Skin of body (tissue), 3 donors: ENCODE measurements at places on chromosomes 7 and 10.

DNA sequence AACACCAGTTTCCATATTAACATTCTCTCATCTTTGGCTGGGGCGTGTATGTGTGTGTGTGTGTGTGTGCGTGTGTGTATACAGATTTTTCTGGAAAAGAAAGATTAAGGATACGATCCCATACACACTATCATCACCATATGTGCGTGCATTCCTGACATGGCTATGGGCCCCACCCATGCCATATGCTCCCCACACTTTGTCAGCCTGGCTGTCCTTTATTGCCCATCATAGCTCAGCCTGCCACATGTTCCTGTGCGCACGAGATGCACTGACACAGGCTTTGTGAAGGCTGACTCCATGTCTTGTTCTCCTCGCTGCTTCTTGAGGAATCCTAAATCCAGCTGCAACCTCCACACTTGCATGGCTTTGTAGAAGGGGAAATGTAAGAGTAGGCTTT, 984.1 kb downstream of the LRMDA start:
- DNase-seq, result peak; percentile 54

DNA sequence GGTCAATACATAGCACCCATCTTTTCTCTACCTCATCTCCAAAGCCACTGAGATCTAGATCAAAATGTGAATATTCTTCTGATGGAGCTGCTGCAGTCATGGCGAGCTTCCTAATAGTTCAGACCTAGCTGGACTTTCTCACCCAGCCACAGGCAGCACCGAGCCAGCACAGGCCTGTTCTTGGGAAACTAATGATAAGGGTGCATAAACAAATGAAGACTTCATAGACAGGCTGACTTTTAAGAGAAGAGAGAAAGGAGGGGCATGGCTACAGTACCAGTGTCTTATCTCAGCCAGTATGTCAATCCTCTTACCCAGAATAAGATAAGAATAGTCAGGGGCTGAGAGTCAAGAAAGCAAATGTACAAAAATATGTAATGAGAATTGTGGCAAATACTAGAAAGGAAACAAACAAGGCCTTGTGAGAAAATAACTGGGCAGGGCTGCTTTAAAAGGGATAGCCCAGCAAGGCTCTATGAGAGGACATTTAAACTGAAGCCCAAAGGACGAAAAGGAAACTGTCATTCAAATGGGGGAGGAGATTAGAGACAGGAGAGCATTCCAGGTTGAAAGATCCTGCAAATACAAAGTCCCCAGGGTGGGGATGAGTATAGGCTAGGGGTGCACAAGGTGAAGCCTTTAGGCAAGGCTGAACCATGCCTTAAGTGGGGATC, 21.8 kb upstream of the CDK14 start:
- no peak for DNase-seq

DNA sequence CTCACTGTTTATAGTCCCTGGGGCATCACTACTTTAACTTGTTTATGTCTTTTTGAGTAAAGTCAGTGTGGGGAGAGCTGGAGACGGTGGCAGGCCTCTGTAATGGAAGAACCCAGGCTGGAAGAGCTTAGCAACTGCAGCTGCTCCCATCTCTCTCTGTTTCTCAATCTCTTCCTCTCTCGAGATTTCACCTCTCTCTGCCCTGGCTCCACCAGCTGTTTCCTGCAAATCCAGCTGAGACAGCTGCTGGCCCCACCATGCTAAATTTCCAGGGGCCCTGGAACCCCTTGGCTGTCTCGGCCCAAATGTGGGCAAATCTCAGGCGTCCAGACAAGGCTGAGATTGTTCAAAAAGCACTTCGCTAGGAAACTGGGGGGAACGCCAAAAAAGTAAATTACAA, 25.8 kb upstream of the SLF2 start:
- no peak for DNase-seq

DNA sequence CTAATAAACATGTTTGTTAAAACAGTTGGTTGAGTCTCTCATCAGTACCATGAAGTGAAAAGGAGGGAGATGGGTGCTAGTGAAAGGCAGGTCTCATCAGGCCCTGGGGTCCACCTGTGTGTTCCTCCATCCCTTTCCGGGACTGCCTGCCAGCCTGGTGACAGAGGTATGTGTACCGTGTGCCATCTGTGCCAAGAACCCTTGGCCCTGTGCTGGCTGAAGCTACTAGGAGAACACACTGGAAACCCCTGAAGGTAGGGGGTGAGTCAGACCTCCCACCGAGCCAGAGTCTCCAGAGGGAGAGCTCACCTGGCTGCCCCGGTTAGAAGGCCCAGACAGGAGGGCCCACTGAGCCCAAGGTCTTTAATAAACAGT, 2.3 kb downstream of the DDIT4 start:
- DNase-seq, result no peak

DNA sequence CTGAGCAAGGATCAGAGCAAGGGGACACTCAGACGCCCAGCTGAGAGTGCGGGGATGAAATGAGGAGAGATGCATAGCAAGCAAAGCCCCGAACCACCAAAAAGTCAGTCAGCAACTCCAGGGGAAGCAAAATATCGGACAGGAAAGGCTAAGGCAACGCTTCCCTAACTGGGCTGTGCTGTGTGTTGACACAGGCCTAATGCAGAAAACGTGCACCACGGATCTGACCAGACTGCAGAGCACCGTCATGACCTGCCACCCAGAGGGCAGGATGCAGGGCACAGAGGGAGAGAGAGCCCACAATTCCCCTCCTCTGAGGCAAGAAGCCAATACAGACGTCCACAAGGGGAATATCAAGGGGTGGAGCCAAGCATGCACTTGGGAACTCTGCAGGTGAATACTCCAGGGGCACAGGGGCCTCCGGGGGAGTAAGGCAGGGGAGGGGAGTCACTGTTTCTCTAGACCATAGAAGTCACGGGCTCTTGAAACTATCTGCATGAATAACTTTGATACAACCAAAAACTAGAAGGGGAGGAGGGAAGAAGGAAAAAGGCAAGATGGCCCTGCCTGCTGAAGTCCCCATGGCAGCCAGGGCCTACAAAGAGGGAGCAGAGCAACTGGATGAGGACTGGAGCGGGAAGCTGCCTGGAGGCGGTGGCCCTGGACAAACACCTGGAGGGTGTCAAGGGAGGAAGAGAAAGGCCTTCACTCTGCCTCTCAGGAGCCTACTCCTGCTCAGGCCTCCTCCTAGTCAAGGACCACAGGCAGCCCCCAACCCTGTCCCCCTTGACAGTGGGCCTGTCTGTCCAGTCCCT, 26.2 kb downstream of the GRID1 start:
- no peak for DNase-seq

DNA sequence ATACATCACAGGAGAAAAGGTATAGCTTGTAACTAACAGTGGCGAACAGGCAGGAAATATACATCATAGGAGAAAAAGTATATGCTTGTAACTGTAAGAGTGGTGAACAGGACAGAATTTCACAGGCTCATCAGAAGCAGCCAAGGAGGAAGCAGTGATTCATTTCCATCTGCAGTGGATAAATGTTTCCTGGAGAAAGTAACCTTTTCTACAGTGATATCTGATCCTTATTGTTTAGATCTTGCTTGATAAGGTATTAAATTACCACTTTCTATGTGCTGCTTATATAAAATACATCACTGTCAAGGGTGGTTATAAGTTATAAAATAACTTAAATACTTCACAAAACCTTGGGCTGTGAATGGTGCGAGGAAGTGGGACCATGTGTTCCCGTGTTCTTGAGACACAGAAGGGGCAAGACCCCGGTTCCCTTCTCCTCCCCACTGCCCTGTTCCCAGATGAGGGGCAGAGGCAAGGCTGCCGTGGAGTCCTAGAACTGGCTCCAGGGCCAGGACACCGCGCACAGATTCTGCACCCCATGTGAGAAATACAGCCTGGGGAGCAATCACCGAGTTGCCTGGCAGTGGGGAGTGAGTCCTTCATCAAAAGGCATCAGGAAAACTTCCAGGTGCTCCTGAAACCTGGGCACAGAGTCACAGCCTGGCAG, 135.2 kb downstream of the DIP2C start:
- no peak for DNase-seq

DNA sequence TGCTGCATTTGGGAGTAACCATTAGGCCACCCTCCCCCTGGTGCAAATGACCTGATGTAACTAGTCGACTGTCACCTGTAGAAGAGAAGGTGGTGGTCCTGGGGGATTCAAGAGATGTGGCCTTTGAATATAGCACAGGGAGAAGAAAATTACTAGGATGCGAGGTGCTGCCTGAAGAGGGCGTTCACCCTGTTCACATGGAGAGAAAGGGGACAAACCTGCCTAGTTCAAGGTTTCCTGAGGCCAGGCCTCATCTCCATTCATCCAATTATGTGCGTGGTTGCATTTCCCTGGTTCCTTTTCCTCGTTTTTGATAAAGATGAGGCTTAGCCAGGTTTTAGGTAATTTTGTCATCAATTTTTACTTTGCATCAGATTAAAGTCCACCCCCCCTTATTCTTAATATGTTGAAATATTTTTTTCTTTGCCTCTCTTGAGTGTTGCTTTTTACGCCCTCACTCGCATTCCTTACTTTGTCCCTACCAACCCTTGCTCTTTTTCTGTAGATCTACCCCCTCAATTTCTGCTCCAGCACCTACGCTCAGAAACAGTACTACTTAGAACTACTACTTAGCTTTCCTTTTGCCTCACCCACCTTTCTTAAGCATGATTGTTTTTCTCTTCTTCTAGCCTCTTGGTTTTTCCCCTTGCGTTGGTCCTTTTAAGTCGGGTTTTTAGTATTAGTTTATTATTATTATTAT, 13.7 kb downstream of the CLCN1 start:
- DNase-seq, result no peak

DNA sequence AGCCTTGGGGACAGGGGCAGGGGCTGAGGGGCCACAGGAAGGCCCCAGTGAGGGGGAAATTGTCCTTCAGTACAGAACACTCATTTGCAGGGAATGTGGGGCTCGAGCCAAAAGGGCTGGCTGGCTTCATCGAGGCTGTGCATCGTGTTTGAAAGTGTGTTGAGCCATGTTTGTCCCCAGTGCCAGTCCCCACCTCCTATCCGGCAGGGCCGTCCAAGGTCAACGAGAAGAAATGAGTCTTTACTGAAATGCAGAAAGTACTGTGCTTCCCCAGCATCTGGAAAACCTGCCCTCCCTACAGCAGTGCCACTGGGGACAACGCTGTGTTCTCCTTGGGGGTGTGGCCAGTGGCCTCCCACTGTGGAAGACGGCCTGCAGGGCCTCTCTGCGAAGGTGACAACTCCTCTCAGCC, 214.1 kb downstream of the KLF6 start:
- DNase-seq, result no peak

DNA sequence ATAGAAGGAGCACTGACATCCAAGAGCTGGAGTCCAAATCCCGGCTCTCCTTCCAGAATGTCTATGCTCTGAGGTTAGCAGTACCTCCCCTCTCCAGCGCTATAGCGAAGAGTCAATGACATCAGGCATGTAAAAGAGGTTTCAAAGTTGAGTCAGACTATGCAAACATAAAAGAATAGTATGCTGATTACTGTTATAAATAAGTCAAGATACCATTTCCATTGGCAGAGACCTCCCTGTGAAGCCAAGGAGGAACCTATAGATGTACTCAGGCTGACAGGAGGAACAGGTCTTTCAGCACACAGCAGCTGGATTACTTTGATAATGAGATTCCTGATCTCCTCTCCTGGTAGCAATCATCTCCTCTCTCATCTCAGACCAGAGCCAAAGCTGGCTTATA, 103.9 kb upstream of the EFCAB10 start:
- DNase-seq, result no peak

GRCh38 chr7:114478384-114478783, 63.8 kb downstream of the FOXP2 start:
- no peak for DNase-seq

- no peak for DNase-seq
Measured at GRCh38 chr7:151243408-151244195, 4.9 kb downstream of the SMARCD3 start.

- no peak for DNase-seq
Measured at GRCh38 chr10:66651308-66652082, 274.3 kb upstream of the LRRTM3 start.

DNA sequence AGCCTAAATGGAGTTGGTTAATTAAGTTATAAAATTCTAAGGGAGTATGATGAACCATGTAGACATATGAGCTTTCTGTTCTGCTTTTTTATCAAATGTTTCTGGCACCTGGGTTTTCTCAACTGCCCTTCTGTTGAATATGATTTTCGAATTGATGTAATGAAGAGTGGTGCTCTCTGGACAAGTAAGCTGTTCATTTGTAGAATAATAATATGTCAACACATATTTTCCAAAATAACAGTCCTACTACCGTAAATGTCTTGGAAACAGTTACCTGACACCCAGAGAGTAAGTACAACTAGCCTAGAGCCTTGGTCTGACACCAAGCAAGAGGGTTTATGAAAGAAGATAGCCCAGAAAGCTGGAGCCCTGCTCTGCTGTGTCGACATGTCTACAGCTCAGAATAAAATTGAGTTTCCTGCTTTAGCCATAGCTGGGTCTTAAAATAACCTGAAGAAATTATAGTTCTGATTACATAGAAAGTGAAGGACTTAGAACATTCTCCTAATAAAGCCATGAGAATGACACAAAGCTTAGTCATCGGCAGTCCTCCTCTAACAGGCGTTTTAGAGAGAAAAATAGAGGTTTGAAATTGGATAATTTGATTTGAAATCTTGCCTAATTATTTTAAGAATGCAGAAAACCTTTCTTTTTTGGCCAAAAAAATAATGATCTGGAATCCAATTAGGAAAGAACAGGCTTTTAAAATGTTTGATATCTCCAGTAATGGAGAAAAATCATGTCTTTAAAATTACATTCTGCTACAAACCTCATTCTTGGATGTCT, 25.1 kb downstream of the HDAC9 start:
- no peak for DNase-seq

DNA sequence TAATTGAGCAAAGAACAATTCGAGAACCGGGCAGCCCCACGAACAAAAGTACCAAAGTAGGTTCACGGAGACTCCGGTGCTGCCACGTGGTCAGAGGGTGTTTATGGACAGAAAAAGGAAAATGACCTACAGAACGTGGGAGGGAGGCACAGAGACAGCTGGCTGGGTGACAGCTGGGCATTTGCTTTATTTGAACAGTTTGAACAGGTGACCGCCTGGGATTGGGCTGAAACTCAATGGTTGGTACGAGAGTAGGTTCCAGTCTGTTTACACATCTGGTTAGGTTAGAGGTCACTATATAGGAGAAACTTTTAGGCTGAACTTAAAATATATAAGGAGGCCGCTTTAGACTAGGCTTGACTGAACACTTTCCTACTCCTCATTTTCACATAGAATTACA, 50.6 kb upstream of the CELF2 start:
- DNase-seq, result no peak

- DNase-seq, result no peak
Measured at GRCh38 chr7:130207033-130207432, 627 bp upstream of the SSMEM1 start.

- no peak for DNase-seq
Measured at GRCh38 chr10:1739751-1740150, 2.4 kb upstream of the ADARB2 start.

GRCh38 chr7:44366986-44367385, 41.6 kb upstream of the CAMK2B start:
- no peak for DNase-seq

- peak; percentile 4 for DNase-seq
Measured at GRCh38 chr10:120503689-120504088, 46.7 kb downstream of the PLPP4 start.

DNA sequence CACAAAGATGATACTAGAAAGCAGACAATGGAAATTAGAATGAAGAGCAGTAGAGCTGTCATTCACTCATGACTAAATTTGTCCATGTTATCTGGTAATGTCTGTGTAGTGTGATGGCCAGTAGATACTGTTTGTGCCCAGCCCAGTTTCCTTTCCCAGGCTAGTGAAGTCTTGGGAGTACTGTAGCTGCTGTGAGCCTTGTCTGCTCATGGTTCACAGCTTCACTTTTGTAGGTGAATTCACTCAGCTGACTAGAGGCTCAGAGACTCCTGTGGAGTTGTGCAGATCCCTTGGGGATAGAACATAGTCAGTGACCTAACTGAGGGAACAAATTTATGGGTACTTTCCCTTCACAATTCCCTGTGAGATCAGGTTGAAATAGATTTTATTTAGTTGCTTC, 572.5 kb downstream of the ARL4A start:
- no peak for DNase-seq
